Ammon's horn (tissue), 1 donor: ENCODE measurements at places on chromosomes 12 and 14.

GRCh38 chr14:57811998-57812546 lies 53.8 kb downstream of the SLC35F4 start:
- no peak for DNase-seq

DNA sequence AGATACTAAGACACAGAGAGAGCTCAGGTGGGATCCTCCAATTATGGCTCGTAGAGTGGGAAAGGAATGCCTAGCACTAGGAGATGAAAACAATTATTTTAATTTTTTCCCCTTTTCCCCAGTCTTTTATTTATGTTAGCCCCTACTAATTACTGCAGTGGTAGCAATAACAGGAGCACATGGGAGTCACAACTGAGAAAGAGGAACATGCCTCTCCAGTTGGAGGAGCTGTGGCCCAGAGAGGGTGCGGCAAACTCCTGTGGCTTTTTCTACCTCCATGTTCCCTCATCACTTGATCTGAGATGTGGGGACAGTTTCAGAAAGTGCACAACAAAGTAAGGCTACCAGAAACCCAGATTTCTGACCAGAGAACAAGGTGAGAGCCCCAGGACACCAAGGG lies 25.9 kb upstream of the POC1B start:
- no peak for DNase-seq

DNA sequence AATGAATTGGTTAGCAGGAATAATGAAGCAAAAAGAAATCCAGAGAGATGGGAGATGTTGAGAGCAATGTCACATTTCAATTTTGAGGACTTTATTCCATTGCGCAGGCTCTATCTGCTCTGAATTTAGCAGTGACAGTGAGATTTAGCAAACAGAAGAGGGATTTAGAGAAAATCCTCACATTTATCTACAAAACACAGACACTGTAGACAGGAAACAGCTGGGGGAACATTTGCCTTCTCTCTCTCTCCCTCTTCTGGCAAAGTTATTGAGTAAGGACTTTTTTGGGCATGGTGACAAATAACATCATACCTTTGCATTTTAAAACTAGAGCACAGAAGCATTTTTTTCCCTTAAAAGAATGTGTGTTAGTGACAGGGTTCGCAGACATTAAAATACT lies at the start of gene IGF1:
TSS of gene IGF1 (minus strand) at position 158 of the 400 bp plus-strand sequence. CDS start 182 bp downstream, outside the sequence.
- DNase-seq = peak; percentile 41

DNA sequence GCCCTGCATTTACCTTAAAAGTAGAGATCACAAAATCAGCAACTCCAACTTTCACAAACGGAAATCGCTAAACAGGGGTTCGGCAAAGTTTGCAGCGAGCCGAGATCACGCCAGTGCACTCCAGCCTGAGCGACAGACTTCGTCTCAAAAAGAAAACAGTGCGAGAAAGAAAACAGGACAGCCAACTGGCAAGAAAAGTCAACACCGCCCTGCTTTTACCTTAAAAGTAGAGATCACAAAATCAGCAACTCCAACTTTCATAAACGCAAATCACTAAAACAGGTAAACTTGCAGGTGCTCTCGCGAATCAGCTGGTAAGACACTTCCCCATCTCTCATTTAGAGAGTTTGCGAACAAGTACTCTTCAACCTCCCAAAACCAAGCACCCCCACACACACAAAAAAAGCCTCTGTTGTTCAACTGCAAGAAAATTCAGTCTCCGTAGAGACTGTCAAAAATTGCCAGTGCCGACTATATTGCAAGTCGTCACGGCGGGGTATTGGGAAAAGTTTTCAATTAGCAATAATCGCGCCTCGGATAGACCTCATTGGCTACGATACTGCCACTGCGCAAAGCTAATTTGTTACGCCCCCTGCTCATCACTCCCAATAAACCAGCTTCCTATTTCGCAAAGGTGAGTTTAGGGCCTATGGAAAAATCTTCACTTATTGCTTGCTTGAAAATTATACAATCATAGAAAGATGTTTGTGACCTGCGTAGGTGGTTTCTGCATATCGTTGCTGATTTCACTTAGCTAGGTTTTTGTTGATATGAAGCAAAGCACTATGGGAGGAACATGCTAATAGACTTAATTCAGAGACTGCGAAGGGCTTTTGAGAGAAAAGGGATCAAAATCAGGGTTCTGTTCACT lies at the start of gene RNU4-1:
TSS of gene RNU4-1 (minus strand) at position 577 of the 871 bp plus-strand sequence.
- DNase-seq = peak; percentile 85

DNA sequence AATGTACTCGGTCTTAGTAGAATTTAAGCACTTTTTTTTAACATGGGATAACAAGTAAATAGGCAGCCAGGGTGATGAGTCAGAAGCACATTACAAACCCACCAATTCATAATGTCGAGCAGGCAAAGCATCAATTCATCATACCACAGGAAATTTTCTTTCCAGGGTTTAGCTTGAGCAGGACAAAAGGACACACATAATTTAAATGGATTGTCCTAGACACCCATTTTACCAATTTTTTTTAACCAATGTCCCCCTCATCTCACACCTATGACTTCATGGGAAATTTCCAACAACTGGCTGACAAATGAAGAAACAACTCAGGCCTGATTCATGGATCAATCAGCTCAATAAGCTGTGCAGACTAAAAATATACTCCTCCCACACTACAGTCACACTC lies 58.8 kb upstream of the FOXG1 start:
- DNase-seq = peak; percentile 37

GRCh38 chr12:7899755-7900154 lies 27.0 kb upstream of the SLC2A14 start:
- no peak for DNase-seq

DNA sequence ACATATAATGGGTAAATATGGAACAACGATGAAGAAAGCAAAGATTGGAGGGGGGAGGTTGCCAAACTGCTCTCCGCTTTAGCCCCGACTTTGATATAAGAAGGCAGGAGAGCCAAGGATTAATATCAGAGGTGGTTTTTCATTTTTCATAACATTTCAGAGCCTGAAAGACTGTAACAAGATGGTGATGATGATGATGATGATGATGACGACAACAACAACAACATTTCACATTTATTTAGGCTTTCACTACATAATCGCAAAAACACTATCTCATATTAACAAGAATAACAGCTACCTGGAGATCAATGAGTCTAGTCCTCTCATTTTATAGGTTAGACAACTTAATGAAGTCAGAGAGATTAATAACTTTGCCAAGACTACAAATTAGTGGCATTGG lies 86.1 kb downstream of the ANKS1B start:
- no peak for DNase-seq

DNA sequence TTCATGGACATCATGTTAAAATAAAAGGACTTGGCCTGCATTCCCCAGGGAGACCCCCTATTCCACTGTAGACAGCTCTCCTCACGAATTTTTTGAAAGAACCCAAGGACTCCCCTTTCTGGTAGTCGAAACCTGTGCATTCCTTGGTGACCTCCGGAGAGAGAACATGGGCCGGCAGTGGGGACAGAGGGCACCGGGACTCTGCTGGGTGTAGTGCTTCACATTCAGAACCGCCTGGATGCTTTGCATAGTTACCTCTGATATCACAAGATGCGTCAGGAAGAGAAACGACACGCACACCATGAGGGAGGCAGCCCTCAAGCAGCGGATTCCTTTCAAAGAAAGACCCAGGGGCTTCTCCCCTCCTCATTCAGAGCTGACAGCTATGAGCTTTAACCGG lies 9.7 kb downstream of the CKAP4 start:
- no peak for DNase-seq

DNA sequence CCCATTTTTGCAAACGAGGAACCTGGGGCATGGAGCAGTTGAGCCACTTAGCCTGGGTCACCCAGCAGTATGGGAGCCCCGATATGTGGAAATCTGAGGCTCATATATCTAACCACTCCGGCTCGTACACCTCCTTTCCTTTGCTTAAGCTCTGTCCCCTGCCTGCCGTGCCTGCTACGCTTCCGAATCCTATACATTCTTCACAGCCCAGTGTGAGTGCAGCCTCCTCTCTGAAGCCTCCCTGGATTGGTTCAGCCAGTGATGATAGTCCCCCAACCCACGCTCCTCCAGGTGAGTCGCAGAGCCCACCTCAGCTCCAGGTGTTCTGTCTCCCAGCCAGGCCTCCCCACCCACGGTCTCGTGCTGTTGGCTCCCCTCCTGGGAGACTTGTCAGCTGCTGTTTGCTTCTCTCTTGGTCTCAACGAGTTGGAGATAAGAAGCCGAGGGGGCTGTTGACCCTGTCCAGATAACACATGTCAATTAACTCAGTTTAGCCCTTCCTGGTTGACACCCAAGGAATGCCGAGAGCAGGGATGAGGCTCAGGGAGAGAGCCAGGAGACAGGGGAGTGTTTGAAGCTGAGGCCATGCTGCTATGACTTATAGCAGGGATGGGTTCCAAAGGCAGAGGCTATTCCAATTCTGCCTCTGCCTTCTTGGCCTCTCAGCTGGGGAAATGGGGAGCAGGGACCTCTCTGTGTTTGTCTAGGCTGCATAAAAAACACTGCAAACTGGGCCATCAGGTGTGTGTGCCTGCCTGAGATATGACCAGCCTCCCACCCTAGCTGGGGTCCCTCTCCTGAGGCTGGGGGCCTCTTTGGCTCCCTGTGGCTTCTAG lies 19.0 kb downstream of the SDSL start:
- no peak for DNase-seq

DNA sequence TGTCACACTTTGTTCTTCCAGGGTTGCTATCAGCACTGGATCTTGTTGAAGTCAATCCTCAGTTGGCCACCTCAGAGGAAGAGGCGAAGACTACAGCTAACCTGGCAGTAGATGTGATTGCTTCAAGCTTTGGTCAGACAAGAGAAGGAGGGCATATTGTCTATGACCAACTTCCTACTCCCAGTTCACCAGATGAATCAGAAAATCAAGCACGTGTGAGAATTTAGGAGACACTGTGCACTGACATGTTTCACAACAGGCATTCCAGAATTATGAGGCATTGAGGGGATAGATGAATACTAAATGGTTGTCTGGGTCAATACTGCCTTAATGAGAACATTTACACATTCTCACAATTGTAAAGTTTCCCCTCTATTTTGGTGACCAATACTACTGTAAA lies 23.7 kb downstream of the VTI1B start:
- no peak for DNase-seq

DNA sequence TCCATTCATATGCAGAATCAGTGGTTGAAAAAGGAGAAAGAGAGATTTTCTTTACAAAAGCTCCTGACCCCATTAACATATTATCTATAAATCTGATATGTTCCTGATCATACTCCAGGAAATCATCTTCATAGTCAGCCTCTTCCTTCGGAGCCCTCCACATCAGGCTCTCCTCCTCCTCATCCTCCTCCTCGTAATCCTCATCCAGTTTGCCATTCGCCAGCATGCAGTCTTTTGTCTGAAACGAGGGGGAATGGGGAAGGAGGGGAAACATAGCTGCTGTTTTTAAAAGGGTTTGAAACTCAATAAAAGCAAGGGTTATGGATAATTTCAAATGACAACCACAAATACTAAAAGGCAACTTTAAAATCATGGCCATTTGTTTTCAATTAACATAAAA lies 60.9 kb downstream of the DICER1 start:
- no peak for DNase-seq

DNA sequence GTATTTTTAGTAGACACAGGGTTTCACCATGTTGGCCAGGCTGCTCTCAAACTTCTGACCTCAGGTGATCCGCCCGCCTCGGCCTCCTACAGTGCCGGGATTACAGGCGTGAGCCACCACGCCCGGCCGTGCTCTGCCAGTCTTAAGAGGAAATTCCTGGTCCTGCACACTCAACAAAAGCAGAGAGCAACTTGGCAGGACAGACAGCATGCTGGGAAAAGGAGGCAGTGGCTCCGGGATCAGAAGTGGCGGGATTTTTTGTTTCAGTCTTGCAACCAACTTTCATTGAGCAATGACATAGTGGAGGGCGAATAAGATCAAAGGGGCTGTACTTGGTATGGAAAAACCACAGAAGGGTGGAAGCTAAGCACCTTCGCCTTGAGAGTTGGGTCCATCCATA lies 2.1 kb downstream of the CKAP4 start:
- no peak for DNase-seq

- no peak for DNase-seq
Measured at GRCh38 chr12:26317942-26318575, 122.7 kb downstream of the SSPN start.

GRCh38 chr12:40792792-40793386 lies 100.7 kb downstream of the CNTN1 start:
- DNase-seq = no peak

DNA sequence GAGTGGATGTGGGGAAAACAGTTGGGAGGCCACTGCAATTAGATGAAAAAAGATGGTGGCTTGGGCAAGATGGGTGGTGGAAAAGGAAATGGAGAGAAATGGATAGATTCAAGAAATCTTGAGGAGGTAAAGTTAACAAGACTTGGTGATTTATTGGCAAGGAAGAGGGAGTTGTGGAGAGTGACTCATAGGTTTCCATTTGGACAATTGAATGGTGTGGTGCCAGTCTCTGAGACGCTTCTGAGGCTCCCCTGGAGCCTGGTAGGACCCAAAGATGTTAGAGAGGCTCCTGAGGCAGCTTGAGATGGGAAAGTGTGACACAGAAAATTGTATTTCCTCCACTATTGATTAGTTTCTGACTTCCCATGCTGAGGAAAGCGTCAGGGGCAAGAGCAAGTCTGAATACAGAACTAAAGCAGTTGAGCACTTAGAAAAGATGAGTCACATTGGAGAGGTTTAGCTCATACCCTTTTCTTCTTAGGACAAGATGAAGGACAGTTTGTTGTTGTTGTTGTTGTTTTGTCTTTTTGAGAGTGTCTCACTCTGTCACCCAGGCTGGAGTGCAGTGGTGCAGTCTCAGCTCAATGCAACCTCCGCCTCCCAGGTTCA lies 4.5 kb downstream of the PRPF40B start:
- no peak for DNase-seq

GRCh38 chr12:121524196-121524916 lies 56.5 kb downstream of the KDM2B start:
- DNase-seq = peak; percentile 71

DNA sequence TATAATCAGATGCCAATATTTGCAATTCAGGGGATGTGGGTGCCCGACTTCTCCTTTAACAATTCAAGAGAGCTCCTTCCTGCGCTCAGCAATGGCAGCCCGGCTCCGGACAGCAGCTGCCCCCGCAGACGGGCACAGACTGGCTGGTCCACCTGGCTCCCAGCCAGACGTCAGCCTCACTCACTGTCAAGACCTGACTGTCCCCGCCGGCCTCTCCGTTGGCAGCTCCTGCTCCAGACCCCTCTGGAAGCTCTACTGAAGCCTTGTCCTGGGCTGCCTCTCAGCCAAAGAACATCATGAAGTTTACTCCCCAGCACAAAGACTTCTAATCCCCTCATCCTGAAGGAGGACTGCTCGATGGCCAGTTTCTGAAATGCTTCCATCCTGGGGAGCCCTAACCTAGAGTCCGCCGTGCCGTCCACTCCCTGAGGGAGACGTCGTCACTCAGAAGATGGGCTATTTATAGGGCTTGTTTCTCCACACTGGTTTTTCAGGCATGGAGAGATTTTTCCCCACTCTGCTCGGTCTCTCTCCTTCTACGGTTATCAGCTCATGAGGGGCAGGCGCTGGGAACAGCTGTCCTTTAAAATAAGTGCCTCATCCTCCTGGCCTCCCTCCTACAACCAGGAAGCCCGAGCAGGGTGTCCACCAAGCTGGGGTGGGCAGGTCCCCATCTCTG lies 126.2 kb downstream of the RFLNA start:
- peak; percentile 78 for DNase-seq

- DNase-seq = no peak
Measured at GRCh38 chr12:84813780-84814663, 98.6 kb downstream of the SLC6A15 start.

GRCh38 chr14:96261053-96261452 lies 5.0 kb downstream of the BDKRB1 start:
- no peak for DNase-seq
